ENCODE measurements at places on chromosomes 3 and 15.
A peak's percentile ranks its signal among the peaks of the same experiment; 100 is the strongest.

DNA sequence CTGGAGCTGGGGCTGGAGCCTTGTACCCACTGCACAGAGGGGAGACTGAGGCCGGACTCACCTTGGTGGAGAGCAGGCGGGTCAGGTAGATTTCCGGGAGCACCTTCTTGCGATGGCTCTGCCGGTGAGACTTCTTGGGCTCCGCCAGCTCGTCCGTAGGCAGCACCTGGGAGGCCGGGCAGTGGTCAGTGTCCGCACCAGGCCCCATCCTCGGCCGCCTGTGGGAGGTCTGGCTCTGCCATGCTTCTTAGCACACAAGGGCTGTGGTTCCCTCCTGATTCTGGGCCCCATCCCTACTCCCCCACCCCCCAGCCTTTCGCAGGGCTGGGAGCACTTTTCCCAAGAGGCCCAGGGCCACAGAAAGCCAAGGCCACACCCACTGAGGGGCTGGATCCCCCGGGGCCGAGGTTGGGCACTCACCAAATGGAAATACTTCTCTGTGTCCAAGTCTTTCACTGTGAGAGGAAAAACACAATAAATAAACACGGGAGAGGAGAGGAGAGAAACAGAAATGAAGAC, 17.4 kb downstream of the H1-8 start:
- H3K27ac ChIP-seq, result no peak overlapping the region
- no peak for DNase-seq
- no peaks in the 10 kb centered on the region for H3K4me1 ChIP-seq
- no peak overlapping the region for H3K4me3 ChIP-seq
- H3K27me3 ChIP-seq, result no peaks in the 10 kb centered on the region

GRCh38 chr3:15743587-15744009, 54.2 kb downstream of the ANKRD28 start:
- H3K27me3 ChIP-seq, result no peaks in the 10 kb centered on the region
- no peak overlapping the region for H3K27ac ChIP-seq

- no peaks in the 10 kb centered on the region for H3K4me1 ChIP-seq
- no peak overlapping the region for H3K27ac ChIP-seq
- no peaks in the 10 kb centered on the region for H3K27me3 ChIP-seq
- H3K4me3 ChIP-seq, result no peak overlapping the region
Observed at GRCh38 chr3:155001289-155002010, 78.7 kb upstream of the MME start.

- peak overlapping the region; percentile 47 for H3K27ac ChIP-seq
- no peaks in the 10 kb centered on the region for H3K27me3 ChIP-seq
- H3K4me3 ChIP-seq, result no peak overlapping the region
- no peaks in the 10 kb centered on the region for H3K36me3 ChIP-seq
- no peak for DNase-seq
Observed at GRCh38 chr3:111173906-111174305, 102.3 kb downstream of the NECTIN3 start.

DNA sequence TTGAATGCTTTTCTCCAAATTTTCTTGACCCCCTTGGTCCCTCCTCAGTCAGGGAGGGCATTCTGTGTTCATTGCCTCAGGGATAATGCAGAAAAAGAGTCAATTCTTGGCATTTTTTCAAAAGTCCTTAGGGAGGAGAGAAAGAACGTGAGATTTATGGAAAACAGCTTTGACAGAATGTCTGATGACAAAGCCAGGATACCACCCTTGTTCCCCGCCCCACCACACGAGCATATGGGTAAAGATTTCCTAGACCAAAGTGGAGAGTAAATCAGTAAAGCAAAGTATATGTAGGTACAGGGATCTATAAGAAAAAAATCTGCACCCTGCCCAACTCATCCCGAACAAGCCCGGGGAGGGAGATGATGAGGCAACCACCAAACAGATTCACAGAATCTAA, 11.2 kb downstream of the SRGAP3 start:
- no peak overlapping the region for H3K4me3 ChIP-seq
- H3K27ac ChIP-seq, result no peak overlapping the region
- DNase-seq, result no peak
- H3K36me3 ChIP-seq, result no peaks in the 10 kb centered on the region

GRCh38 chr15:38424101-38424552, 29.8 kb upstream of the FAM98B start:
- H3K4me3 ChIP-seq, result no peak overlapping the region
- no peaks in the 10 kb centered on the region for H3K4me1 ChIP-seq
- DNase-seq, result no peak
- no peaks in the 10 kb centered on the region for H3K36me3 ChIP-seq
- no peaks in the 10 kb centered on the region for H3K27me3 ChIP-seq

All from endodermal cell (in vitro differentiated cells).